ENCODE measurements at places on chromosomes 6 and 20.
A peak's percentile ranks its signal among the peaks of the same experiment; 100 is the strongest.

GRCh38 chr6:142698751-142699150, 246.2 kb downstream of the HIVEP2 start:
- DNase-seq: no peak

DNA sequence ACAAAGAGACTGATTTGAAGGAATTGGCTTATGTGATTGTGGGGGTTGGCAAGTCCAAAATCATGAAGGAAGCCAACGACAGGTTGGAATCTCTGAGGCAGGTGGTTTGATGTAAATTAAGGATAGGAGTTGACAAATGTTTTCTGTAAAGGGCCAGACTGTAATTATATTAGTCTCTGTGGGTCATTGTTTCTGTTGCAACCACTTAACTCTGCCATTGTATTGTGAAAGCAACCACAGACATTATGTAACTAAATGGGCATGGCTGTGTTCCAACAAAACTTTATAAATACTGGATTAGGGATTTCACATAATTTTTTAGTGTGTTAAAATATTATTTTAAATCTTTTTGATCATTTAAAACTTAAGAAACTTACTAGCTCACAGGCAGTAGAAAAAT, 199.2 kb upstream of the MYLIP start:
- no peak for DNase-seq

DNA sequence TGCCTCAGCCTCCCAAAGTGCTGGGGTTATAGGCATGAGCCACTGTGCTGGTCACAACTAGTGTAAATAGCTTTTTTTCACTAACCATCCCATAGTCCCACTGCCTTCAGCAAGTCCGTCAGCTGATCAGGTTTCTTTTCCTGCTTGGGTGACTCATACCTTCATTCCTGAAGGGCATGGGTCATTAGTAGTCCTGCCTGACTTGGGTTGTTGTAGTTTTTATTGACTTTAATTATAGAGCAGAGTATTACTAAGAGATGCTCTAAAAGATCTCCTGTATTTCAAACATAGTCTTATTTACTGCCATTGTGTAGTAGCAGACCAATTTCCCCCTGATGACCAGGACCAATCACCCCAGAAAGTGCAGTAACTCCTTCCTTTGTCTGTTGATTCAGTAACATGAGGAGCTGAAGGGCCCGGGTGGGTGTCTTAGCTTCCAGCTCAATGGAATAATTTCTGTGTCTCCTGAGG, 25.8 kb downstream of the HLA-C start:
- DNase-seq: no peak

GRCh38 chr20:43243672-43244269, 54.1 kb upstream of the PTPRT start:
- DNase-seq: no peak

GRCh38 chr20:1415667-1416468, 23.0 kb upstream of the FKBP1A start:
- no peak for DNase-seq

GRCh38 chr6:37110500-37111461, 59.2 kb upstream of the PIM1 start:
- no peak for DNase-seq

GRCh38 chr20:2867081-2867864, 6.0 kb upstream of the PTPRA start:
- DNase-seq: no peak

DNA sequence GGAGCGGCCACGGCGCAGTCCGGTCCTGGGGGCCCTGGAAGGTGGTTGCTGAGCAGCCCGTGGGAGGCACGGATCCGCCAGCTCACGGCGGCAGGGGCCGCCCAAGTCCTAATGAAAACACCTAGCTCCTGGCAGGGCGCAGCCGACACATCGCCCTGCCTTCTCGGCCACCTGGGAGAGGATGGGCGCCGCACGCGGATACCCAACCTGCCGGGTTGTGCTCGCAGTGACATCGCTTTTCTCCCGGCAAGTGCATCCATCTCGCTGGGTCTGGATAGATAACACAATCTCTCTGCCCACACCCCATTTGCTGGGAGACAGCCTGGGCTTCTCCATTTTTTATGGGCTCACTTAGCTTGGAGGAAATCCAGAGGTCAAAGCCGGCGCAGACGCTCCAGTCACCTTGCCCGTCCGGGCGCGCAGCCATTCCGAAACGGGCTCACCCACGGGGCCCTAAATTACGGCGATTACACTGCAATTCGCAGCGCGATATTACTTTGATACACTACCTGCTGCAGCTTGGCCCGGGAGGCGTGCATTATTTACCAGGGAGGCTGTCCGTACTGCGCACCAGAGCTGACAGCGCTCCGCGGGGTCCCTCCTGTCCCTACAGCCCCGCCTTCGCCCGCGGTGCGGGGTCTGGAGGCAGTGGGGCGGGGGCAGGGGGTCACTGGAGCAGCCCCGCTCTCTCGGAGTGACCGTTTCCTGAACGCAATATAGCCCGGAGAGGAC, 36.2 kb upstream of the CCDC167 start:
- no peak for DNase-seq

DNA sequence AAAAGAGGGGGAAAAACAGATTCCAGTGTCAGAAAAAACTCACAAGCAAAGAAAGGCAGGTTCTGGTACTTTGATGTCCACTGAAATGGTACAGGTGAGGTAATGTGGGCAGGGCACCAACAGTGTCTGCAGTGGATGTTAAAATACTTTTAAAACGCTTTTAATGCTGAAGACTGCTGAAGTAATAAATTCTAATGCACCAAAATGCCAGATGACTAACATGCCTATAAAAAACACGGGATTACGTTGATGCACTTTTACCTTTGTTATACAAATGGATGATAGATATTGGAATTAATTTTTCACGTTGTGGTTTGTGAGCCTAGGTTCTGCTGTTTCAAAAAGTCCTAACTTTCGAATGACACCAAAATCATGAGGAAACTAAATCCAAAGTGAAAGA, 83.3 kb downstream of the TINAG start:
- DNase-seq: no peak

DNA sequence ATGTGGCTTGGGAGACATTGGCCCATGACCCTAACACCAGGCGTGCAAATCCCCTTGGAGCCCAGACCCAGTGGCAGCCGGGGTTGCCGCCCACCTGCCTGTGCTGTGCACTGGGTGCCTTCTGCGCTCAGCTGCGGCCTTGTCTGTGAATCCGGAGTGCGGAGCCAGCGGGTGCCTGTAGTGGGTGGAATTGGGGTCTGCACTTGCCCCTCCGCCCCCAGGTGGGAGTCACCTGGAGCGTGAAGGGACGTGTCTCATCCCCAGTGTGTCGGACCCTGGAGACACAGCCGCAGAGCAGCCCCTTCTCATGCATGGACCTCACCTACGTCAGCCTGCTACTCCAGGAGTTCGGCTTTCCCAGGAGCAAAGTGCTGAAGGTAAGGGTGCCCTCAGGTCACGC, 22.9 kb upstream of the PYGB start:
- no peak for DNase-seq

DNA sequence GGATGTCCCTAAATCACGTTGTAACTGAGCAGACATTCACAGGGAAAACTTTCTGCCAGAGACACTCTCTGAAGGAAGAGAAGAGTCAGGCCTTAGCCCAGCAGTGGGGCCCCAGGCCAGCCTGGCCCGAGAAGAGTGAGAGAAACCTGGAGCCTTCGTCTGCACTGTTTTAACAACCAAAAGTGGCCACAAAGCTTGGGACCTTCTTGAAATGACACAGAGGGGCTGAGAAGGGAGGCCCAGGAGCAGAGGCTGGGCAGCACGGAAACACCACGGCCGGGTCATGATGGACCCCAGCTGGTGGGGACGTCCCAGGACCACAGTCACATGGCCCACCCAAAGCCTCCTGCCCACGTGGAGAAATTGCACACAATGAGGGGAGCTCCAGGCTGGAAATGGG, 126.8 kb upstream of the THBS2 start:
- DNase-seq: no peak

DNA sequence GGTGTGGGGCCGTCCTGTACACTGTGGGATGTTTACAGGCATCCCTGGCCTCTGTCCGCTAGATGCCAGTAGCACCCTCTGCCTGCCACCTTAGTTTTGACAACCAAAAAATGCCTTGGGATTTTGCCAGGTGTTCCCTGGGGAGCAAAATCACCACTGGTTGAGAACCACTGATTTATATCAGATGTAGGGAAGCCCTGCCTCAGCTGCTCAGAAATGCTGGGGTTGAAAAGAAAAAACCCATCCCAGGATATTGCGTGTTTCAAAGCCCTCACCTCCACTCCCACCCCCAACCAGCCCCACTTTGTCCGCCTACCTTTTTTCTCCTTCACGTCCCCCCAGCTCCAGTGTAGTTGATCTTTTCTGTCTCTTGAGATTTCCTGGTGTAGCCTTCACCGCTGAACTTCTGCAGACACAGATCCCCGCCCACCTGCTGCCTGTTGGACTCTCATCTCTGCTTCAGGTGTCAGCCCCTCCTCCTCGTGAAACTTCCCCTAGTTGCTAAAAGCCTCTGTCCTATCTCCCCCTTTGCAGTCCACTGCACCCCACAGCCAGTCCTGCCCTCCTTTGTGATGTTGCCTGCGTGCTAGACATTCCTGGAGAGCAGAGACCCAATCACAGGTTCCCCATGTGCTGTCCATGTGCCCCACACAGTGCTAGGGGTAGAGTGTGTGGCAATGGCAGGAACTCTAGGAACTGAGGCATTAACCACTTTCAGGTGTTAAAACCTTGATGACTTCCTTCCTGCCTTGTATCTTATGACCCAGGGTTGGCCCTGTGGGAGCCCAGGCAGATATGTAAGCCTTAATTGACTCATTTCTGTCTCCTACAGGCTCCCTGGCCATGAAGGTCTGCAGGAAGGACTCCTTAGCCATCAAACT, 98.9 kb downstream of the TBC1D7 start:
- peak; percentile 17 for DNase-seq

- no peak for DNase-seq
These were observed 79.0 kb downstream of the BACH2 start for GRCh38 chr6:90217506-90218127.

DNA sequence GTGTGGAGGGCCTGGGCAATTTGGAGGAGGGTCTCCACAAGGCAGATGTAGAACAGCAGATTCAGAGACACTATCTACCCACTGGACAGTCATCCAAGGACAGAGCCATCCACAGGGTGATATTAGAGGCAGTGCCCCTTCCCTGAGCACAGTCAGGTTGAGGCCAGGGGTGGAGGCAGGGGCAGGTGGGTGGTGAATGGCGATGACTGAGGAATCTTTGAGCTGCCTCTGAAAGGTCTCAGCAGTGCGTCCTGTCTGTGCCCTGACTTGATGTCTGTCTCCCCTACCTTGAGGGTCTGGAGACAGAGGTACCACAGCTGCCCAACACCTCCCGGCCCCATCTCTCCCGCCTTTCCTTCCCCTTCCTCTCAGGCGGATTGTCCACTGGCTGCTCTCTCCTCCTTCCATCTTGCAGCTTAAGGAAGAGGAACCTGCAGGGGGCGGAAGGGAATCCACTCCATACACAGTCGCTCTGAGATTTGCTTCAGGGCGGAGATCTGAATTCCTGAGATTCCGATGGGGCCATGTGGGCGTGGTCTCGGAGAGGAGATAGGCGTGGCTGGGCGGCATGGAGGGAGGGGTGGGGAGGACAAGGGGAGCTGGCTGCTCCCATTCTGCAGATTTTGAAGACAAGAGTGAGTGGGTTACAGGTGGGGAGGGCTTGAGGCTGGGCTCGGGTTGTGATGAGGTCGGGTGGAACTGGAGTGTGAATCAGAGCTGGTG, 1.7 kb downstream of the MUCL3 start:
- DNase-seq: no peak

- DNase-seq: no peak
These were observed 192.7 kb upstream of the NOX3 start for GRCh38 chr6:155648301-155648700.

GRCh38 chr6:52360601-52361413, 1.1 kb upstream of the PAQR8 start:
- DNase-seq: no peak

GRCh38 chr20:36784900-36785299, 11.3 kb upstream of the DSN1 start:
- DNase-seq: no peak

DNA sequence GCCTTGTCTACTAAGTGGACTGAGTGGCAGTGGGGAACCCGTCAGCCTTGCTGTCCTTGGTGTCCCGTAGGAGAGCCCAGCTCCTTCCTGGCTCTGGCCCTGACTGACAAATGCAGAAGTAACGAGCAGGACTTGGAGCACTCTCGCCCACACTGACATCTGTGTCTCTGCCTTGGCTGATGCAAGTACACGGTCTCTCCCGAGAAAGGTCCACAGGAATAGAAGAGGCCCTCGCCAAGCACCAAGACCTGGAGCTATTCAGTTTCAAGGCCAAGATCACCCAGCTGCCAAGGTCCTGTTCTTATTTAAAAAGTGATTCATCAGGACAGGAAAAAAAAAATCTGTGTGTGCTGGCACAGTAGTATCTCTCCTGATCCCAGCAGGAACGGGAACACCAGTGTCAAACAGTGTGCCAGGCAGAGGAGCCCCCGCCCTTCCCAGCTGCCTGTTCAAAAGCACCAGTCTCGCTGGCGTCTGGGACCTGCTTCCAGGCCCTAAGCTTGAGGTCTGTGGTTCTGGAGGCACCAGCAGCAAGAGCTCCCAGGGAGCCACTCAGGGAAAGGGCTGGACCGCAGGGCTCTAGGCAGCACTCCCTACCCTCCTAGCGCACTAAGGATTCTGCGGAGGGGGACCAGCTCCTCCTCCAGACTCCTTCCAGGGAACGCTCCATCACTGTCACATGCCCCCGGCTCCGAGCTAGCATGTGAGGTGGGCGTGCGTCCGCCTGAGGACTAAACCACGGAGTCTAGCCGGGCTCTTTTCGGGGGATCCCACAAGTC, 376.9 kb downstream of the RNGTT start:
- DNase-seq: no peak

- DNase-seq: no peak
These were observed 696 bp downstream of the CALHM5 start for GRCh38 chr6:116512111-116512559.

DNA sequence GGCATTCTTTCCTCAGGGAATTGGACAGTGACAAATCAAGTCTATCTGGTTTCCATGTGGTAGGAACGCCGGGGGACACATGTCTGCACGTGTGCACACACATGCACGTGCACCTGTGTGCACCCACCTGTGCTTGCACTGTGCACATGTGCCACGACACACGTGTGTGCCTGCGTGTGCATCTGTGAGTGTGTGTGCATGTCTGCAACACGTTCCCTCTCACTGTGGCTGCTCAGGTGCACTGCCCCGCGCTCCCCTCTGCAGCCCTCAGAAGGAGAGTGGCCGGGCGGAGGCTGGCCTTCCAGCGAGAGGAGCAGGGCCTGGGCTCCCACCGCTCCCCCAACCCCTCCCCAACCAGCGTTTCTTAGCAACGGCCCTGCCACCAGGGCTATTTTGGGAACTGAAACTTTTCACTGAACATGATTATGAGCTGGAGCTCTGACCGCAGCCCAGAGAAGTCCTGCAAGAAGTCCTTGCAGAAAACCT, 147.8 kb downstream of the PHACTR3 start:
- DNase-seq: no peak

GRCh38 chr6:26306232-26306631, 58.8 kb upstream of the BTN3A2 start:
- DNase-seq: no peak

DNA sequence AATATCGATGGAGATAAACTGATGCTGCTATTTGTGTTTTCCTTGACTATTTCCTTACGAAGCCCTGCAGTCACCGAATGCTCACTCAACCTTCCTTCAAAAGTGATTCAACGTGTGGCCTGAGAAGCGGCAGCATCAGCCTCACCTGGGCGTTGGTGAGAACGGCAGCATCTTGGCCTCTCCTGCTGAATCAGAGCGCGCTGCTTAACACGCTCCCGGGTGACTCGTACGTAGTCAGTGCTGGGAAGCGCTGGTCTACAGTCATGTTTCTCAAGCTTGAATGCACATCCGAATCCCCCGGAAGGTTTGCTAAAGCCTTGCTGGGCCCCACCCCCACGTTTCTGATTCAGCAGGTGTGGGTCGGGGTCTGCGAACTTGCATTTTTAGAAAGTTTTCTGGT, 214.1 kb upstream of the RREB1 start:
- no peak for DNase-seq

Measured in stimulated activated CD8-positive, alpha-beta memory T cell treated with anti-CD3 and anti-CD28 coated beads, Interleukin-15, amount 100 ng/mL, for 4 hours (primary cell).